ENCODE measurements at places on chromosomes 1 and 21.

DNA sequence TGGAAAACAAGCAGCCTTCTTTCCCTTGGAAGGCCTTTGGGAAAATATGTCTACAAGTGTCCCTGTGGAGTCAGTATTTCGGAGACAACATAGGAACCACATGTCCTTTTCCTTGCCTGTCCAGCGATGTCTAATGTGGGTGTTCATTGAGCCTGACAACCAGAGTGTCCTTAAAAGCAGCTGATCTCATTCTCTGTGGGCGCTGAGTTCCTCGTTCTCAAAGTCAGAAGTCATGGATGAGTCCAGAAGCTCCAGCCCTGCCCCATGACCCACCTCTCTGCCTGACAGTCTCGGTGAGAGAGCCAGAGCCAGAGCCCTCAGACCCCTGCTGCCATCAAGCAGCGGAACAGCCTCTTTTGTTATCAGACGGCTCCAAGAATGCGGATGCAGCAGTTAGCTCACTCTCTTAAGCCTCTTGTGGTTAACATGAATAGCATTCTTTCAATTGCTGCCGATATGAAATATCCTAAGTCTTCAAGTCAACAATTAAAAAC lies 329.2 kb downstream of the TGFB2 start:
- ATAC-seq: no peak

DNA sequence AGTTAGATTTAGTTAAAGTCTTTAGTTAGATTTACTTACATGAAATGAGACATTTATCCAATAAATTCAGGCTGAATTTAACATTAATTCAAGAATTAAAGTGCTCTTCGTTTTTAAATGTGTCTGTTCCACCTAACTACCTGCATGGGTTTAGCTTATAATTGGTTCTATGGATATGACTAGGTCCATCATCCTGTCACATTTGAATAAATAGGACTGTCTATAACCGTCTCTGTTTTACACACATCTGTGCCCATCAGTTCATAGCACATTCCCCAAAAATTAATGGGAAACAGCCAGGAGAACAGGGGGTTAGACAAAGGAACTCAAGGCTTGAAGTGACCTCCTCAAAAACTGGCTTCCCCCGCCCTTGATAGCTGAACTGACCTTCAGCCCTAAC lies 219.6 kb downstream of the MRPL39 start:
- ATAC-seq: no peak

GRCh38 chr1:216854836-216855484 lies 131.7 kb upstream of the ESRRG start:
- no peak for ATAC-seq

GRCh38 chr1:231714440-231714839 lies 87.8 kb downstream of the DISC1 start:
- ATAC-seq: no peak

All from motor neuron (in vitro differentiated cells).